ENCODE measurements at places on chromosomes 11 and 22.

GRCh38 chr11:68113986-68114385 lies 7.2 kb downstream of the CHKA start:
- no peak for DNase-seq

DNA sequence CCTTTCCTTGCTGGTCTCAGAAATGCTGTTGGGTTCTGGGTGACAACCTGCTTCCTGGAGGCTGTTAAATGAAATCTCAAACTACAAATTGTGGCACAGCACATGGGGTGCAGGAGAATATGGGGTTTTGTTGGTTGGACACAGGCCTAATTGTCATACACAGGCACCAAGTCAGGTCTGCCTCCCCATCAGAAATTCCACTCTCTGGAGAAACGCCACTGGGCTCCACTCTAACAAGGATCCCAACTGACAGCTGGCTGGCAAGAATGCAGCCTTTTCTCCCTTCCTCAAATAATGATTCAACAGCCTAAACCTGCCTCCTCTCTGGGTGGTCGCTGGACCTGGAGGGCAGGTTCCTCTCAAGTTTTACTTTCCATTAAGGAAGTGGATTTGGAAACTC lies 177.8 kb upstream of the NARS2 start:
- no peak for DNase-seq

GRCh38 chr22:32005453-32005852 lies 37.6 kb upstream of the SLC5A1 start:
- DNase-seq = no peak

GRCh38 chr11:9905960-9906791 lies 242.3 kb downstream of the SWAP70 start:
- DNase-seq = no peak

- no peak for DNase-seq
Measured at GRCh38 chr11:28842716-28843115, 734.5 kb downstream of the METTL15 start.

- DNase-seq = no peak
Measured at GRCh38 chr11:116310226-116310625, 462.6 kb downstream of the BUD13 start.

DNA sequence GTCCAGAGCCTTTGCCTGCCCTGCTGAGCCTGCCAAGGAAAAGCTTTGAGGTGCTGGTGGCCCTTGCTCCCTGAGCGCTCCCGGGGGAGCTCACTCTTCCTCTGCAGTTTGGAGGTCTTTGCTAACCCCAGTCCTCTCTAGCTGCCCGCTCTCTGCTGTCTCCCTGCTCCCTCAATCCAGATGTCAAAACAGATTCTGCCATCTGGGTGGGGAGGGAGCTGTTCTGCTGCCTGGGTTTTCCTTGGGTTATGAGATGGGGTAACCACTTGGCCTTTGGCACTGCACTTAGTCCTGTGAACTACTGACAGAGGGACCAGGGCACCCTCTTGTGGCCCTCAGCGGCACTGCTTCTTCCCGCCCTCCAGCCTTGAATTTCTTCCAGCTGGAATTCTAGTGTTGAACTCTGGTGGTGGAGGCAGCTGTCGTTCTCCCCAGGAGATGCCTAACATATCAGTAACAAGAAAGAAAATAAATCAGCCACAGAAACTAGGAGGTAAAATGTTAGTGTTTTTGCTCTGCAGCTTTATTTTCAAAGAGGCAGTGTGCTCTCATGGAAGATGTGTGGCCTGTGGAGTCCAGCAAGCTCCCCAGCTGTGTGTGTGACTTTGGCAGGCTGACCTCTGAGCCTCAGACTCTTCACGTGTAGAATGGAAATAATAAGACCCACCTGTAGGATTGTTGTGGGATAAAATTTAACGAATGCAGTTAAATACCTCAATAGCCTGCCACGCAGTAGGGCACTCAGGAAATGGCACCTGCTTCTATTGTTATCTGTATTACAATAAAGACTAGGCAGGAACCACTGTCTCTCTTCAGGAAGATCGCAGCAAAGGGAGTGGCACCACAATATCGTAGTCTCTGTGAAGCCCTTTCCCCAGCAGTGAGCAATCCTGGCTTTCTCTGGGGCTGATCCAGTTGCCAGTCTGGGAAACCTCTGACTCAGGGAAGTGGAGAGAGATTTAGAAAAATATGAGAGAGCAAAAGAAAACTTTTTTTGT lies 23.4 kb downstream of the ARFGAP2 start:
- DNase-seq = peak; percentile 64

- DNase-seq = no peak
Measured at GRCh38 chr11:77753230-77753629, 67.3 kb downstream of the RSF1 start.

- no peak for DNase-seq
Measured at GRCh38 chr11:109854731-109855130, 238.5 kb upstream of the ZC3H12C start.

DNA sequence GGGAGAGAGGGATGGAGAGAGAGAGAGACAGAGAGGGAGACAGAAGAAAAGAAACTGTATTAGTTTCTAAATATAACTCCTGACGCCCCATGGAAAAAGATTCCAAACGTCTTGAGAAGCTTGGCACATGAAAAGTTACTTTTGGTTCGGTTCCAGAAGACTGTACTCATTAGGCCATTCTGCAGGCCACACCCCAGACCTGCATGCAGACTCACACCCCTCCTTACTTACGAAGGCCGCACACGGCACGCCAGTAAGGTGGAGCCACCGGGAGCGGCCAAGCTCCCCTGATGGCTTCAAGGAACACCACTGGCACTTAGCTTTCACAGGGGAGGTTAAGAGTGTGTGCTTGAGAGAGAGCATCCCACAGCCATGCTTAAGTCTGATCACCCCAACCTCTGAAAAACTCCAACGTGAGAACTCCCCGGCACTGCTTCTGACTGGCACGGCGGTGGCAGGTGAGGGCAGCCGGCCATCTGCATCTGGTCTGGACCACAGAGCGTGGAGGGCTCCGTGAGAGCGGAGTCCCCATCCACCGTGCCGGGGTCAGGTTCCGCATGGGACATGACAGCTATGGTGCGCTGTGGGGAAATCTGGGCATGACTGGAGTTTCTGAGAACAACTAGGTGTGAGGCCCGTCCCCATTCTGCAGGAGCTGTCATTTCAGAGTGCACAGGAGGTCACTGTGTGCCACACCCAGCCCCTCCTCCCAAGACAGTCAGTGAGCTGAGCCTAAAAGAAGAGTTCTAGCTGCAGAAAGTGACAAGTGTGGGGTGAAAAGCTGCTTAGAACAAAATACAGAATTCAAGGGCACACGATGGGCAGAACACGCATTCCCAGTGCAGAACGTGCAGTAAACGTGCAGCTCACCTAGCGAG lies 62.4 kb downstream of the MYH9 start:
- no peak for DNase-seq

GRCh38 chr22:37148031-37148651 lies 1.6 kb downstream of the IL2RB start:
- peak; percentile 54 for DNase-seq

- DNase-seq = no peak
Measured at GRCh38 chr11:96259134-96259830, 83.7 kb downstream of the MAML2 start.

DNA sequence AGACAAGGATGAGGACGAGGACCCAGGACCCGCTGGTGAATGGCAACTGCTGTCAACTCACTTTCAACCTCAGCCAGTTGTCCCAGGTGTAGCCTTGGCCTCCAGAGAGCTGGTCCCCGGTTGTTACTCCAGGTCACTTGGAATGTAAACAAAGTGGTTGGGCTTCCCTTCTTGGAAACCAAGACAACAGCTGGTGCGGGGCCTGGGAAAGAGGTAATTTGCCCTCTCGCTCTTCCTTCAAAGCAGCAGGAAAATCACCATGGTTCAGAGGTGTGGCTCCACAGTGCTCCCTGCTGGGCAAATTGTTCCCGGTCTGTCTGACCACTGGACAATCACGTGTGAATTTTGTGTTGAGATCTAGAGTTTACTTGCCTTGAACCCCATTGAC lies 15.0 kb downstream of the SLC1A2 start:
- no peak for DNase-seq

DNA sequence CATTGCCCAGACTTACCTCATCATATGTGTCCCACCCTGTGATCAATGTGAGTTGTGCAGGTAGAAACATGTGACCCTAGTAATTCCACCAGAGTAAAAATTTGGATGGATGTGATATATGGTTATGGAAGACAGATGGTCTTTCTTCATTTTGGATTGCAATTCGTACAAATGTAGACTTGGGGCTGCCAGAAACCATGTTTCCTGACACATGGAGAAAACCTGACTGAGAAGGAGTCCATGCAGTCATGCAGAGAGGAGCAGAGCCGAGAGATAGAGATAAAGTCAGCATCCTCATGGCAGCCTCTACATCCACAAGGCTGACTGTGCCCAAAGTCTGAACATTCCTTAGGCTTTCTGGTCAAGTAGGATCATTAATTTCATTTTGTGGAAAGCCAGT lies 678.1 kb upstream of the KIRREL3 start:
- no peak for DNase-seq

DNA sequence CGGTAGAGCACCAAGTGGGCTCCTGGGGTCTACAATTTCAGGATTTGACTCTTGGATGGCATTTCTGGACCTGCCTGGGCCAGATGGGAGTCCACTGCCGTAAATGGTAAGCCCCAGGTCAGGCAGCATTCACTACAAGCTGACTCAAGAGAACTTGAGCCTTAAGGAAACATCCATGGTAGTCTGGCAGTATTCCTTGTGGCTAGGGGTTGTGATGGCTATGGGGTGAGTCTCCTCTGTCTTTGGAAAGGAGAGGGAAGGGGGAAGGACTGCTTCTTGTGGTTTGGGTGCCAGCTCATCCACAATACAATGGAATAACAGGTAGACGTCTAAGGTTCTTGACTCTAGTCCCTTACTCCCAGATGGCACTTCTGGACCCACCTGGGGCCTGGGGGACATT lies 32.3 kb upstream of the POU2AF2 start:
- DNase-seq = no peak
